ENCODE measurements at places on chromosomes 11 and 22.

DNA sequence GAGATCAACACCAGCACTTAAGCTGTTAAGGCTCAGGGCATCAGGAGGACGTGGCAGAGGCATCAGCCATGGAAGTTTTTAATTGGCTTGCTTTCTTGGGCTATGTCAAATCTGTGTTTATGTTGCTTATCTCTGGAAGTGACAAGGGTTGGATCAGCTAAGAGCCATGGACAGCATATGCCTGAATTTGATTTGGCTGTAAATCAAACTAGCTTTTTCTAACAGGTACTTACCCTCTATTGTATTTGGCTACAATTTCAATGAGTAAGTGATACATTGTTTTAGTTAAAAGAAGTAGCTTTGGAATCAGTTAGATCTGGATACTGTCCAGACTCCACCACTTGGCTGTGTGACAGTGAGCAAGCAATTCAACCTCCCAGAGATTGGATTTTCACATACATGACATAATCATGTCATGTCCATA, 936.6 kb downstream of the OPCML start:
- DNase-seq, result no peak

DNA sequence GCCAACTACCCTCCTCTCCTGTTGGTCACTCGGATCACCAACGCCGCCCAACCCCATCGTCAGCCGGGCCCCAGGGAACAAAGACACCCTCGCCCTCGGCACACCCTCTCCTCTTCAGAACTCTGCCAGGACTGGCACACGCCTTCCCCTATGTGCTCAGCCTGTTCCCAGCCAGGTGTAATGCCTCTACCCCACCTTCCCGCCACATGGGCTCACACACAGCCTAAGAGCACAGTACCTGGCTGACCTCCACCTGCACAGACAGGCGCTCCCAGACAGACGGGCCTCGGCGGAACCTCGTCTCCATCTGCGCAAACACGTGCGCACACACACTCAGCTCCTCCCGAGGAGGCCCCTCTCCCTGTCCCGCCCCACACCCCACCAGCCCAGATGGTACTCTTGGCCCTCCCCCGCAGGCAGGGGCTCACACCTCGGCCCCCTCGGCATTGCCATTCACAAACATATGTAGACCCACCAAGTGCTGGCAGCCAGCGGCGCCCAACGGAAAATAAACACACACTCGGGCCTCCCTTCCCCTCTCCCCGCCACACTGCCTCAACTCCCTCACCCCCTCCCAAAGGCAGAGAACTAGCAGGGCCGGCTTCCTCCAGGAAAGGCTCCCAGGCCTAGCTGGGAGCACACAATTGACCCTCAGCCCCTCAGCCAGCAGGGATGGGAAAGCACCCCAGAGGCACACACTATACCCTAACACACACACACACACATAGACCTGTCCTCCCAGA, 8.5 kb downstream of the ELFN2 start:
- no peak for DNase-seq

- DNase-seq, result no peak
These were observed 68.5 kb downstream of the SPATA19 start for GRCh38 chr11:133776671-133777367.

DNA sequence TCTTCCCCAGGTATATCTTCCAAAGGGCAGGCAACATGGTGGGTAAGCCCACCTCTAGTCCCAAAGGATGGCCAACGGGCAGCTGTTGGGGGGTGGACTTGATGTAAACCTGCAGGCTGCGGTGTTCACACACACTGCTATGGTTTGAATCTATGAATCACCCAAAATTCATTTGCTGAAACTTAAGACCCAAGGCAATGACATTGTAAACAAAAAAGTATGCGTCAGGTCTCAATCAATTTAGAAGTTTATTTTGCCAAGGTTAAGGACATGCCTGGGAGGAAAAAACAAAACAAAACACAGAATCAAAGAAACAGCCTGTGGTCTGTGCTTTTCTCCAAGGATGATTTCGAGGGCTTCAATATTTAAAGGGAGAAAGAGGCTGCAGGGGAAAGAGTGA, 18.3 kb downstream of the RCN1 start:
- DNase-seq, result no peak

- DNase-seq, result no peak
These were observed 12.8 kb downstream of the MRPL17 start for GRCh38 chr11:6670202-6670830.

DNA sequence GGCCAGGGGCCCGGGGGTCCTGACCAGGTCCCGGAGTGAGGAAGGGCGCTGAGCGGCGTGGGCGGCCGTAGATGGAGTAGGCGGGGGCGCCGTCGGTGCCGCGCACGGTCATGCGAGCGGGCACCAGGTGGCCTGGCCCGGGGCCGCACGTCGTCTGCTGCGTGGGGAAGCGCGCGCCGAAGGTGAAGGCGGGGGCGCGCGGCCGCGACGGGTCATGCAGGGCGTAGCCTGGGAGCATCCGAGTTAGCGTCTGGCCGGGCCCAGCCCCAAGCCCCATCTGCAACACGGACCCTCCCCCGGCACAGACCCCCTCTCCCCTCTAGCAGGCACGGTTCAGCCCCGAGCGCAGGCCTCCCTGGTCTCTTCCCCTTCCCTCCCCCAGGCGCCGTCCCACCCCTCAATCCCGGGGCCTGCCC, 1.7 kb upstream of the TYMP start:
- DNase-seq, result peak; percentile 55

- no peak for DNase-seq
These were observed 23.1 kb downstream of the LRFN4 start for GRCh38 chr11:66879999-66880398.
